ENCODE measurements at places on chromosomes 4 and X.

GRCh38 chr4:13364172-13364571 is 120.0 kb downstream of the RAB28 start:
- DNase-seq: peak; percentile 67

- DNase-seq: no peak
Measured at GRCh38 chr4:120761070-120761469, 161.5 kb downstream of the PRDM5 start.

DNA sequence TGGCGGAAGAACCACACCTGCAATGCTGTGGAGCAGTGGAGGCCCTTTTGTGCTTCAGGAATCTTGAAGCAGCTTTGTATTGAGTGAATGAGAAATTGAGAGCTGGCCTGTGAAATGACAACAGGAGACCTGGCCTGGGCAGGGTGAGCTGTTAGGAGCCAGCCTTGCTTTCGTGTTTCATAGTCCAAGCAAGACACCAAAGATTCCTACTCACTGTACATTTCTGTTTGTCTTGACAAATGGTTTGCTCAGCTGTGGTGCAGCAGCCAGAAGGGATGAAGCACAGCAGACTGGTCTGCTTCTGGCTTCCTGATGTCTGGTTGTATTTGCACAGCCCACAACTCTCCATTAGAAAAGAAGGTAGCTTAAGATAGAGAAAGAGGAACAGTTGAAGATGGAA is 96.5 kb downstream of the GATB start:
- DNase-seq: no peak

GRCh38 chrX:109312757-109313156 is 169.1 kb downstream of the GUCY2F start:
- DNase-seq: no peak
